ENCODE measurements at places on chromosomes 16 and 17.

DNA sequence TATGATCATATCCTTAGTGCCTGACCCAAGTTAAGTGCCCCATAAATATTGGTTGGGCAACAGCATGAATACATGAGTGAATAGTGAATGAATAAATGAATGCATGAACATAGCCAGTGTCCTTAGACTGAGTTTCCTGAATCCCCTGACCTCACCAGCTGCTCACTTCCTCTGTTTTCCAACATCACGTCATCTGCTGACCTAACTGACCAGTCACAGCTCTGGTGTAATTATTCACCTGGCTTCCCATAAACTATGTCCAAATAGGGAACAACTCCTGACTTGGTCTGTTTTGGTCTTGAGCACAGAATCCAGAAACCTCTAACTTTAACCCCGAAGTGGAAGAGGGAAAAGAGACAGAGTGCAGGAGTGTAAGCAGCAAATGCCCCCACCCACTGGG lies 83.4 kb downstream of the ASIC2 start:
- no peak for DNase-seq

GRCh38 chr17:81112450-81112849 lies 52.9 kb upstream of the PVALEF start:
- DNase-seq = no peak

DNA sequence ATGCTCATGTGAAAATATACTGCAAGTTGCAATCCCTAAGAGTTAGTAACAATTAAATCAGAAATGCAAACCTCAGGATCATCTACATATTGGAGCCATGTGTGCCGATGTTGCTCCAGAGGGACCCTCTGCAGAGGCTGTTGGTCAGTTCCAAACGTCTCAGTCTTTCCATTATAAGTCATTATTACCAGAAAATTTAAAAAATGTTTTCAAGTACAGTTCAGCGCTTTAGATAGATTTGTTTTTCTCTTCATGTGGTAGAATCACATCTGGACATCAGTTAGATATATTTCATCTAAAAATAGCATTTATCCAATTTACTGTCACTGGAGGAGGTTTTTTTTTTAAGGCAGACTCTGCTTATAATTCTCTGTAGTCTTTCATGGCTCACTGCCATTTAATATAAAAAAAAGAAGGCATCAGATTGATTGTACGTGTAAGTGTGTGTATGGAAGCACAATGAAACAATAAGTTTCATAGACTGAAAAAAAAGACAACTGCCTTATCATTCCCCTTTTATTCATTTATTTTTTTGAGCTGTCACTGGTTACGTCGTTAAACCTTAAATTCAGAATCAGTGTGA lies 46.1 kb upstream of the MARCHF10 start:
- DNase-seq = no peak

DNA sequence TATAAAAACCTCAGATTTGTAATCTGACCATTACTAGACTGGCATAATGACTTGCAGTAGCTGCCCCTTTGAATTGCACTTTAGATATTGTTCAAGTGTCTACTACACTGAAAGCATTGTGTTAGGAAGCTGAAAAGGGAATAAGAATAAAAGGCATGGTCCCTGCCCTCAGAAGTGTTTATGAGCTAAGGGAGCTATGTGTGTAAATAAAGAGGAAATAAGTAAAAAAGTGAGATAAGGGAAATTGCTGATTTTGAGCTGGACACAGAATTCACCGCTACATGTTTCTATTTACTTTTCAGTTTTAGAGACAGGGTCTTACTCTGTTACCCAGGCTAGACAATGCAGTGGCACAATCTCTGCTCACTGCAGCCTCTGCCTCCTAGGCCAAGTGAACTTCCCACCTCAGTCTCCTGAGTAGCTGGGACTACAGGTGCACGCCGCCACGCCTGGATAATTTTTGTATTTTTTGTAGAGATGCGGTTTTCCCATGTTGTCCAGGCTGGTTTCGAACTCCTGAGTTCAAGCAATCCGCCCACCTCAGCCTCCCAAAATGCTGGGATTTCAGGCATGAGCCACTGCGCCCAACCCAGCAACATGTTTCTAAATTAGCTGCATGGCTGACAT lies 57.0 kb downstream of the GRB2 start:
- no peak for DNase-seq

GRCh38 chr17:74325376-74325742 lies 667 bp upstream of the KIF19 start:
- DNase-seq = no peak

DNA sequence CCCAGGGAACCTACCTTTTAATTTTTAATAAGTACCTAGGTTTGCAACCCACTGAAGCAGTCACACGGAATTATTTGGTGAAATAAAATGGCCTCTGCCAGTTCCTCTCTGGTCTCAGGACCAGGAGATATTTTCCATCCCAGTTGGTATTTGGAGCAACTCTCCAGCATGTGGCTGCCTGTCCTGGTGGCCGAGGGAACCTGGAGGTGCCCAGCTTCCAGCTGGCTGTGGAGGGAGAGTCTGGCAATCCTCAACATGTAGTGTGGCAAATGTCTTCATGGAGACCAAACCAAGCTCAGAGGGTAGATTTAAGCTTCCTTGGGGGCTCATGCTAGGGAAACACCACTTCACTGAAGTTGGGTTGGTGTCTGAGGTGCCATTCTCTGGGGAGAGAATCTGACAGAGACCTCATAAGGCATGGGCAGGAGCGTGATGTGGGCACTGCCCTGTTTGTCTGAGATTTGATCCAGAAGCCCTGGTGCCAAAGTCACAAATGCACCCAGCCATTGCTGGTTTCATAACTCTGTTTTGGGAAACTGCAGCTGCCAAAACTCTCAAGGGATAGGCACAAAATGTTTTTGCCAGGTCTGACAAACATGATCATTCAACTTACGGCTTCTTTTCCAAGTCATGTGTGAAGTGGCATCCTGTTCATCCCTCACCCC lies 2.8 kb downstream of the MT1X start:
- DNase-seq = no peak

GRCh38 chr16:62709794-62710193 lies 673.6 kb upstream of the CDH8 start:
- DNase-seq = no peak

- no peak for DNase-seq
Observed at GRCh38 chr16:85984231-85984880, 85.4 kb downstream of the IRF8 start.

GRCh38 chr17:67260170-67260987 lies 15.4 kb upstream of the HELZ start:
- DNase-seq = no peak

GRCh38 chr16:71635632-71636031 lies 9.6 kb downstream of the MARVELD3 start:
- no peak for DNase-seq

DNA sequence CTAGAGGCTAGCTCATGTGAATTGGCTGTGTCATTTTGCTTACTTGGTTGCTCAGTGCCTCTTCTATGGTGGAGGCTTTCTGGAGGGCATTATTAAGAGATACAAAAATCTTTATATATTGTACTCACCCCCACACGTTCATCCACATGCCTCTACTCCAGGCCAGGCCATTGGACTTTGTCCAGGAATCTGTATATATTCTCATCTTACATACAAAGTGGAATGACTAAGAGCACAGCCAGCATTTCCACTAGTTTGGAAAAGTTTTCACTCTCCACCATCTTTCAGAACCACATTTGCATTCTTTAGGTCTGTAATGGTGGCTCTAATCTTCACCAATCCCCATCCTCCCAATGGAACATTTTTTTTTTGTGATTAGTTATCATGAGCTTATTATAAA lies 4.8 kb upstream of the GLG1 start:
- DNase-seq = no peak

DNA sequence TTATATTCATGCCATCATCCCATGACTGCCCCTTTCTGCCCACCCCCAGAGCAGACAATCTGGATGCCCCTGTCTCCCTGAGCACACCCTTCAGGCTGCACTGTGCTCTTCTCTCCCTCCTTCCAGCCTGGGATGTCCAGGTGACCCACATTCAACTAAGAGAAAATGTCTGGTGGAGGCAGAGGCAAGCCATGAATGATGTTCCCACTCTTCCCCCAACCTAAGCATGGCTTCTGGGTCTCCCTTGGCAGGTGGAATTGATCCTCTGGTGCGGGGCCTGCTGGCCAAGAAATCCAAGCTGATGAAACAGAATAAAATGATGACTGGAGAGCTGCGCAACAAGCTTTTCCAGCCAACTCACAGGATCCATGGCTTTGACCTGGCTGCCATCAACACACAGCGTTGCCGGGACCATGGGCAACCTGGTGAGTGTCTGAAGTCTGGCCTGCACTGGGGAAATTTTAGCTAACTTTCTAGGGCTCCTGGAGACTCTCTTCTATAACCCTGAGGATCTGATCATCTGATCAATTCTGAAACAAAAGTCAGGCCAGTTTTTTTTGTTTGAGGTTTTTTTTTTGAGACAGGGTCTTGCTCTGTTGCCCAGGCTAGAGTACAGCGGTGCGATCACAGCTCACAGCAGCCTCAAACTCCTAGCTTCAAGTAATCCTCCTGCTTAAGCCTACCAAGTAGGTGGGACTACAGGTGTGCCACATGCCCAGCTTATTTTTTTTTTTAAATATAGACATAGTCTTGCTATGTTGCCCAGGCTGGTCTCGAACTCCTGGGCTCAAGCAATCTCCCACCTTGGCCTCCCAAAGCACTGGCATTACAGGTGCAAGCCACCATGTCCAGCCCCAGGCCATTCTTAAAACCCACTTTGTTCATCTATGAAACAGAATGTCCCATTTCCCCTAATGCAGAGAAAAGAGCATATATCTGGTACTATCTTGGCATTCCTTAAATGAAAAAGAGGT lies 14.5 kb downstream of the MPO start:
- DNase-seq = no peak

DNA sequence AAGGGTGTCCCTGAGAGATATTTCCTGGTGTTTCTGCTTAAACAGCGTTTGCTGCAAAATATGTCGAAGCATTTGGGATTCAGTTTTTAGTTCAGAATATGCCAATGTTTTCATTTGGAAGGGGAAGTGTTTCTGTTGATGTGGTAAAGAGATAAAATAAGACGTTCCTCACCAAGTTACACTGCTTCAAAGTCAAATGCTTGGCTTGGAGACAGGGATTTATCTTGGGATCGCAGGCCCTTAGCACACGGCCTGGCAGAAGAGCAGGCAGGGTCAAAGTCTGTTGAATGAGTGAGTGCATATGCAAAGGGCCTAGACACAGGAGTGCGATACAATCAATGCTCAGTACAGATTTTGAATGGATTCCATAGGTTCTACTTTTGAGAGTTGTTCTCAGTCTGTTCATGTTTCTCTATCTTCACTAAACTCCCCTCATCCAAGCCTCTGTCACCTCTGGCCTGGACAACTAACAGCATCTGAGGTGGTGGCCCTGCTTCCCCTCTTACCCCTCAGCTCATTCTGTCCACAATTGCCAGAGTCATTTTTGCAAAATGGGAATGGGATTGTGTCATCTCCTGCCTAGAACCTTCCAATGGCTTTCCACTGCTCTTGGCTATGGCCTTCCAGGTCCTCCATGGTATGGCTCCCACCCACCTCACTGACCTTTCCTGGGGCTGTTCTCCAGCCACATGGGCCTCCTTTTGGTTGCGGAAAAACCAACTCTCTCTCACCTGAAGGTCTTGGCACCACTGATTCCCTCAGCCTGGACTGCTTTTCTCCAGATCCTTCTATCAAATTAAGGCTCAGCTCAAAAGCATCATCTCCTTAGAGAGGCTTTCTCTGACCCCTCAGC lies 3.2 kb downstream of the DEXI start:
- DNase-seq = no peak

- DNase-seq = no peak
Observed at GRCh38 chr17:41785859-41786226, 668 bp downstream of the JUP start.

- DNase-seq = no peak
Observed at GRCh38 chr17:6145946-6146345, 75.8 kb downstream of the WSCD1 start.

DNA sequence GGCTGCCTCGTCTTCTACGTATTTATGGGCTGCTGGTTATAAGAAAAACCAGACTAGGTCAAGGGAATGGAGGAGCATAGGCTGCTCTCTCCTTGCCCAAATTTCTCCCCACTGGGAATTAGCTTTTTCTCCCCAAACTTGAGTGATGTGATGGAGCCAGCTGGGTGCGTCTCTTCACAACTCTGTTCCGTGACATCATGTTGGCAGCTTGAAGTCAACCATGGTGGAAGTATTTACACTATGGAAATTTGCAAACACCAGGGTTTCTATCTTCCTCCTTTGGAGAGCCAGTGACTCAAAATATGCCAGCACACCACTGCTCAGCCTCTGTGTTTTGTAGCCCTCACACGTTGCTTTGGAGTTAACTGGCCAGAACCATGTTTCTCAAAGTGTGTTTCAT lies 78.1 kb downstream of the OR1D5 start:
- no peak for DNase-seq

- no peak for DNase-seq
Observed at GRCh38 chr16:1559446-1559975, 26.0 kb downstream of the TMEM204 start.

- DNase-seq = no peak
Observed at GRCh38 chr17:63598281-63598680, 2.4 kb upstream of the TACO1 start.

DNA sequence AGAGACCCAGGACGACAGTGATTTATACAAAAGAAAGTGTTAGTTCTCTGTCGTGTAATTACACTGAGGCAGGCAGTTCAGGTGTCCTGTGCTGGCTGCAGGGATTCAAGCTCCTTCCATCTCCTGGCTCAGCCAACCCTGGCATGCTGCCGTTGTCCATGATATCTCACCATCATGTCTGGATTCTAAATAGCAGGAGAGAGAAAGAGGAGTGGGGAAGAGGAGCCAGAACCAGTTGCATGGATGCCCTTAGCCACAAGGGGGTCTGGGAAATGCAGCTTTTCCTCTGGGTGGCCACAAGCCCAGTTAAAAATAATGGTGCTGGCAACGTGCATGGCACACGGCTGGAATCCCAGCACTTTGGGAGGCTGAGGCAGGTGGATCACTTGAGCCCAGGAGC lies 9.7 kb downstream of the C16orf54 start:
- DNase-seq = no peak

- no peak for DNase-seq
Observed at GRCh38 chr17:65013613-65014391, 42.7 kb downstream of the GNA13 start.

DNA sequence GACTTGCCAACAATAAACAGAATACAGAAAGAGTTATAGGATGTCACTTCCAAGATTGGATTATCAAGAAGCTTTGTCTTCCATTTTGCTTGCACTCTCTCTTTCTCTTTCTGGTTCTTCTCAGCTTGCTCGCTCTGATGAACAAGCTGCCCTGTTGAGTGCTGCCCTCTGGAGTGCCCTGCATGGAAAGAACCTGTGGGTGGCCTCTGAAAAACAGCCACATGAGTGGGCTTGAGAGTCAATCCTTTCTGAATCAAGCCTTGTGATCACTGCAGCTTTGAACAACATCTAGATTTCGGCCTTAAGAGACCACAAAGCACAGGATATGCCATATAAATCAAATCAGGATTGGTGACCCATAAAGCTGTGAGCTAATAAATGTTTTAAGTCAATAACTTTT lies 185.1 kb downstream of the KIF2B start:
- no peak for DNase-seq

- no peak for DNase-seq
Observed at GRCh38 chr17:17810084-17810894, 26.5 kb downstream of the SREBF1 start.

Measured in Panc1 (cell line).